ENCODE measurements at places on chromosomes 1 and 21.

DNA sequence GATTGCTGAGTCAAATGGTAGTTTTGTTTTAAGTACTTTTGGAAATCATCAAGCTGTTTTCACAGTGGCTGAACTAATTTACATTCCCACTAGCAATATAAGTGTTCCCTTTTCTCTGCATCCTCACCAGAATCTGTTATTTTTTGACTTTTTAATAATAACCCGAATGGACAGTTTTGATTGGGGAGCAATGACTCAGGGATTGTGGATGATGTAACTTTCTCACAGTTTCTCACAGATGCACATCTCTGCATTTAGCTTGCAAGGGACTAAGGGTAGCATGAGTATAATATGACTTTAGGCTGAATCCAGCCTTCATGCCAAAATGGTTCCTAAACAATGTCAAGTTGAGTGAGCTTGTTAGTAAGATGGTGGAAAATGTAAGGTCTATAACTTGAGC lies 90.2 kb downstream of the C4BPA start:
- DNase-seq = no peak

DNA sequence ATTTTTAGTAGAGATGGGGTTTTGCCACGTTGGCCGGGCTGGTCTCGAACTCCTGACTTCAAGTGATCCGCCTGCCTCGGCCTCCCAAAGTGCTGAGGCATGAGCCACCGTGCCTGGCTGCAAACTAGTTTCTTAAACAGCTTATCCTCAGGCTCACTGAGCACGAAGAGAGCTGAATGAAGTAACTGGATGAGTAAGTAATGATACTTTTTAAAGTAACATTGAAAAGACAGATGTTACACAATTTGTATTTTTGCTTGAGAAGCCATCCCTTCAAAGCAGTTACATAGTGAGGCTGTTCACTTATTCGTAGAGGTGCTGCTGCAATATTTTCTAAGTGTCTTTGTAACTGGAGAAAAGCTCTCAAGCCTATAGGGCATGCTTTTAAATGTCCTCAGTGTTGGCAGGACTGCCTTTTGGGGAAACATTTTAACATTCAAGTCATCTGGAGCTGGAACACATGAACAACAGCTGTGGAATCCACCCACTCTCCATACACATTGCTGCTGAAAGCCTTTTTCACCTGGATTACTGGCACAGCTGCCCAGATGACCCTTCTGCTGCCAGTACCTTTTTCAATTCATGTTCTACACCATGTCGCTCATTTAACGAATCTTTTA lies 2.7 kb upstream of the YBX1 start:
- no peak for DNase-seq

DNA sequence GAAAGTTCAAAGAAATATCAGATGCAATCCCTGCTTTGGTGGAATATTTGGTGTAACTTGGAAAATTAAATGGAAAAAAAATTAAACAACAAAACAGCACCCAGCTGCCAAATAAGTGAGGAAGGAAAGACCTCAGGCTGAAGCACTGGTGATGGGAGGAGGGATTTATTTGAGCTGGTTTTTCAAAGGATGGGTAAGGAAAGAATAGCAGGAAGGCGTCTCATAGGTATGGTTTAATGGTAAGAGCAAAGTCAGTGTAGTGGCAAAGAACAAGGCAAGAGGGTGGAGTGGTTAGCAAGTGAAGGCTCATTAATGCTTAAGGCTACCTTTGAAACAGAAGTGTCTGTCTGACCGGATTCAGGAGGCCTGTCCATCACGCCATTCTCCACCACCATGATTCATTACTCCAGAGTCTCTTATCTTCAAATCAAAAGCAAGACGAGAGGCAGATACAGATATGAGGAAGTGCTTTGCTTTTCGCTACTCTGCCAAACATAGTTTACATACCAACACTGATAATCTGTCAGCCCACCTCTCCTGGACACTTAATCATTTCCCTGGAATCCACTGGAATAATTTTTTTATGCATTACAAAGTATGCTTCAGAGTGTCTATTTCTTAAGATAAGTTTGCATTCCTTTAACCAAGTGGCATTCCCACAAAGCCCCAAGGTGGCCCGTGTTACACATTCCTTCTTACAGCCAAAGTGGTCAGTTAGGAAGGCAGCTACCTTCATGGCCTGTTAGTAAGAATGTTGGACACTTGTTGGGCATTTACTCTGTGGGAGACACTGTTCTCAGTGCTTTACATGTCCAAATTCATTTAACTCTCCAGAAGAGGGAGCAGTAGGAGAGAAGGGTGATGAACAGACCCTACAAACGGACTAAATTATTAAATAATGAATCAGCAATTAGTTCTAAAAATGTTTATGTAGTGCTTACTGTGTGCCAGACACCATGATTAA lies 146.6 kb downstream of the ROR1 start:
- DNase-seq = no peak

- no peak for DNase-seq
Observed at GRCh38 chr1:233252441-233252840, 43.1 kb downstream of the PCNX2 start.

GRCh38 chr1:170663404-170664092 lies 383 bp upstream of the PRRX1 start:
- DNase-seq = no peak

DNA sequence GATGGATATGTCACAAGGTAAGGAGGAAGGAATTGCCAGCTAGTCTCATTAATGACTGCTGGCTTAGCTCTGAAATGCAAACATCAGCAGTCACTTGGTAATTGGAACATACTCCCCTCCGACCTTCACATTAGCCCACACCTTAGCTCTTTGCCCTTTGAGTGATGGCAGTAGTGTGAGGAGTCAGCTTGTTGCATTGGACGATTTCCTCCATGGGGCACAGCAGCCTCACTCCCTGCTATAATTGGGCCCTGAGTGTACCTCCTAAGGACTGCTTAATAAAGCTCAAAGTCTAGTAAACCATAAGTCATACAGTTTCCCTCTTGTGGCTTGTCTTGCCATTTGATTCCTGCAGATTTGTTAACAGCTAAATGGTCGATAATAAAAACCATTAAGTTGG lies 19.4 kb downstream of the METTL13 start:
- DNase-seq = no peak

GRCh38 chr1:33321178-33321577 lies 280 bp upstream of the A3GALT2 start:
- DNase-seq = no peak

DNA sequence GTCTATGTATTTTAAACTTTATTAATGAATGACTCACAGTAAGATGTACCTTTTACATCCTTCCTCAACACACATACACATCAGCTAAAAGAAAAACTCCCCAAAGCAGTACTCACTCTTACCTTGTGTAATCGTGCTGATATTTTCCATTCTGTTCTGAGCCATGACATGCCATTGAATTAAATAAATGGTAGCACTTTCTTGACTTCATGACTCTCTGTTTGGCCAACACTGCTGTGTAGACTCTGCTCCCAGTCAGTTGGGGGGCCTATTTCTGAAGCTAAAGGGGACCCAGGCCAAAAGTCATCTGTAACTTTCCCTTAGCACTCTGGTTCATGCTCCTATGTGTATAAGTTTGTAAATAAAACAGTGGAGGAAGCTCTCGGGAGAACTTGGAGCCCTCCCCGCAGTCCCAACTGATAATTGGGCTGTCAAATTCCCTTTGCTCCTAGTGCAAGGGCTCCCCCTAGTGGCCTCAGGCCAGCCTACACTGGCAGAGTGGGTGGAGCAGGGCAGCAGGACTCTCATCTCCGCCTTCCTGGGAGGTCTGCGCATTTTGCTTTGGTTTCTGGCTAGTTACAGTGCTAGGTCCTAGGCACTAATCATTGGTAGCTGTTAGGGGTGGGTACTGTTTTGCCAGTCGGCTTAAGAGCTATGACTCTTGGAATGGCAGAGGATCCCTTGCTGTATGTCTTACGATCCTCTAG lies 1.7 kb upstream of the FYB2 start:
- peak; percentile 92 for DNase-seq

DNA sequence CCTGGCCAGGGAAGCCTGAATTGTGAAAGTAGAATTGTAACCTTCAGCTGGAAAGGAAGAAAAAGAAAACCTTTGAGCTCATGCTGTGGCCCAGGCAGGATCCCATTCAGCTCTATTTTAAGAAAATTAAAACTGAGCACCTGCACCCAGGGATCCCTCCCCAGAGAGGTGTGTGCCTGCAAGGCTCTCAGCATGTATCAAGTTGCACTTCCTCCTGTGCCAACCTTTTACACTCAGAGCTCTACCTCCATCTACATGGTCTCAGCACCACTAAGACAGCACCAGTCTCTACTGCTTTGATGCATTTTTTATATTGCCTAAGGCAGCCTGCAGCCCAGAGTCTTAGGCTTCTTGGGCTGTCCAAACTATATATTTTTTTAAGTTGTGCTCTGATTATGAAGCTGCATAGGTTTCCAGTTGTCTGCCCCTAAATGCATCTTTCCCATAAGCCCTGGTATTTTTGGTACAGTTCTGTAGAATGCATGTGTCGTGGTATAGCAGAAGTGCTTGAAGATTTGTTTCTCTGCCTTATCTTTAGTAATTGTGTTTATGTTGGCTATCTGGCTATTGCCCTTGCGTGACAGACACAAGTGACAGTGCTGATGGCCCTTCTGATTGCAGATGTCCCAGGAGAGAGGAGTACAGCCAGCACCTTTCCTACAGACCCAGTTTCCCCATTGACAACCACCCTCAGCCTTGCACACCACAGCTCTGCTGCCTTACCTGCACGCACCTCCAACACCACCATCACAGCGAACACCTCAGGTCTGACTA lies 63.1 kb downstream of the PTPRC start:
- no peak for DNase-seq

- DNase-seq = no peak
Observed at GRCh38 chr1:53944469-53945182, 873 bp downstream of the IFT25 start.

DNA sequence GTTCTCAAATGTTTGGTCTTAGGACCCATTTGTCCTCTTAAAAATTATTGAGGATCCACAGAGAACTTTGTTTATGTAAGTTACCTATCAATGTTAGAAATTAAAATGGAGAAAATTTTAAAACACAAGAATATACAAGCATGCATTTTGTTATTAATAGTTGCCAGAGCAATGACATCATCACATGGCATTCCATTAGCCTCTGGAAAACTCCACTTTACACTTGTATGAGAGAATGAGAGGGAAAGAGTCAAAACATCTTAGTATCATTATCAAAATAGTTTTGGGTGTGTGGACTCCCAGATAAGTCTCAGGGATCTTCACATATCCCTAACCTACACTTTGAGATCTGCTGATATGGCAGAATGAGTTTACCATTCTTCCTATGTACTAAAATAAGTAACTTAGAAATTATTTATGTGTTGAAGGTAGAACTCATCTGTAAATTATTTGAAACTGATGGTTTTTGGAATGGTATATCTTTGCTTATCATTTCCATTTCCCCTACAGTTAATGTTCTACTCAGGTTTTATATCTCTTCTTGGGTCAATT lies 48.8 kb downstream of the RNF220 start:
- no peak for DNase-seq

DNA sequence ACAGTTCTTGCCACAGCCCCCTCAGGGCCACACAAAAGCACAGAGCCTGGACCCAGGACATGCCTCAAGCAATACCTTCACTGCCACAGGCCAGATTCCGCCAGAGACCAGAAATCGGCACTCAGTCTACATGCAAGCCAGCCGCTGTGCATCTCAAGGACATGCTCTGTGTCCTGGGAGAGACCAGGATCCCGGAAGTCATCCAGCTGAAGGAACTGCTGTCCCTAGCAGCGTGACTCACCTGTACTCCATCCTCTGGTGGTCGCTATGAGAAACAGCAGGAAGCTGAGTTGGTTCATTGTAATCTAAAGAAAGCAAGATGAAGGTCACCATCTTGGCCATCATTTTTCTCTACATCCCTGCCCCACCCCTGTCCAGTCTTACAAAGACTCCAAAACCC lies 401 bp downstream of the ITLN1 start:
- no peak for DNase-seq

DNA sequence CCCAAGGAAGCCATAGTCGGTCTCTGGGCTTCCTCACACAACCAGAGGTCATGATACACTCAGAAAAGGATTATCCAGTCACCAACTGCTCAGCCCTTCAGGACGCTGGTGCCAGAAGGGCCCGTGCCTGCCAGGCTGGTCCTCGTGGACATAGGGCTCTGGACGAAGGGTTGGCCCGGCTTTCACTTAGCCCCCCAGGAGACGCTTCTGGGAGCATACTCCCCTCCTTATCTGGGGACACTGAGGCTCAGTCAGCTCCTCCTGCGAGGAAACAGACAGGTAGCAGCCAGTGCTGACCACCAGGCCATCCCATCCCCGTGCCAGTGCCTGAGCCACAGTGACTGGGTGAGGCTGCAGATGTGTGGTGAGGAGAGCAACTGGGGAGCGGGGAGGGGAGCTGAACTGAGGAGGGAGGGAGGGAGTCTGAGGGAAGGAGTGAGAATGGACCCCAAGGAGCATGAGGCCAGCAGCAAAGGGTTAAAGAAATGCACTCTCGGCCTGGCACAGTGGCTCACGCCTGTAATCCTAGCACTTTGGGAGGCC lies 17.9 kb upstream of the LAPTM5 start:
- no peak for DNase-seq

GRCh38 chr1:185155600-185156287 lies 1.0 kb downstream of the TRMT1L start:
- DNase-seq = no peak

DNA sequence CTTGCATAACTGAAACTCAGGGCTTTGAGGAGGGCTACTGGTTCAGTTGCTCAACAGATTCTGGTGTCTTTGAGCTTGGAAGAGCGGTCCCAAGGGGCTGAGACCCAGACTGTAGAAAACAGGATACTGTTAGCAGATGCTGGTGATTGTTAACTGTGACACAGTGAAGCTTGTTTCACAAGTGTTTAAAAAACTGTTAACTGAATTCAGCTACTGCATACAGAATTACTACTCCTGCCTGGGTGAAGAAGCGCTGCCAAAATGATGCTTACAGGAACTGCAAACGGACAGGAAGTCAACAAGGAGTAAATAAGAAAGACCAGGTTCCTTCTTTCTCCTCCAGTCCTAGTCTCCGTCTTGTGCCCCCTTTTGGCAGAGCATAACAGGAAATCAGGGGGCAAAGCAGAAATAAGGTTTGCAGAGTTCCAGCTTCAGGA lies 195.3 kb upstream of the USP25 start:
- DNase-seq = no peak

GRCh38 chr1:36831186-36831810 lies 203.0 kb downstream of the GRIK3 start:
- no peak for DNase-seq

All from posterior vena cava (tissue), 2 donors.